ENCODE measurements at places on chromosomes 2 and 18. TPM values are rescaled to one million over a fixed set of nuclear protein-coding genes. Genes with fewer than 3 reads are reported as not detected.
A peak's percentile ranks its signal among the peaks of the same experiment; 100 is the strongest.

- peak; percentile 79 for DNase-seq
Measured at GRCh38 chr18:44838971-44839666, 158.4 kb downstream of the SETBP1 start.

The RAB27B gene
- 20.1 TPM for total RNA-seq

The HES6 gene
- total RNA-seq: 6.1 TPM

The C2orf80 gene
- not detected for total RNA-seq

- no peak for DNase-seq
Measured at GRCh38 chr2:129619471-129619870, 360.0 kb upstream of the RAB6C start.

GRCh38 chr2:239752951-239753350 lies 272.2 kb downstream of the NDUFA10 start:
- no peak for DNase-seq

The TAF1B gene
- total RNA-seq: 22.9 TPM

DNA sequence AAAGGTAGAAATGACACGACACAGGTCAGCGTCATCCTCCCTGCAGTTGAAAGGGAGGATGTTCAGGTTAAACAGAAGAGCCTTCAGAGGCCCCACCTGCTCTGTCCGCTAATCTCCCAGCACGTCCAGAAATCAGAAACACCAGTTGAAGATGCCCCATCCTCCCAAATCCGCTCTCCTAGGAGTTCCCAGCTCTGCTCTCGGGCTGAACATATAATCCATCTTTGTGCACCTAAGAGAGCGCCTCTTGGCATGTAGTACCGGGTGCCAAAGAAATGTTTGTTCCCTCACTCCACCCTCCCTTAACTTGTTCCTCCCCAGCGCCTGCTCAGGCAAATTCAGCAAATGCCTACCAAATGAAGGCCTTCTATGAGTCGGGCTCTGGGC lies 145.2 kb upstream of the SMAD2 start:
- DNase-seq: no peak

The MYO7B gene
- total RNA-seq: 5.2 TPM

GRCh38 chr2:174120346-174120745 lies 128.0 kb downstream of the OLA1 start:
- no peak for DNase-seq

GRCh38 chr2:176613323-176613987 lies 344.2 kb downstream of the MTX2 start:
- no peak for DNase-seq

- DNase-seq: no peak
Measured at GRCh38 chr18:64202210-64202836, 53.4 kb upstream of the LINC00305 start.

- no peak for DNase-seq
Measured at GRCh38 chr2:163717993-163718680, 17.7 kb downstream of the FIGN start.

The MALL gene
- total RNA-seq: 82.7 TPM

DNA sequence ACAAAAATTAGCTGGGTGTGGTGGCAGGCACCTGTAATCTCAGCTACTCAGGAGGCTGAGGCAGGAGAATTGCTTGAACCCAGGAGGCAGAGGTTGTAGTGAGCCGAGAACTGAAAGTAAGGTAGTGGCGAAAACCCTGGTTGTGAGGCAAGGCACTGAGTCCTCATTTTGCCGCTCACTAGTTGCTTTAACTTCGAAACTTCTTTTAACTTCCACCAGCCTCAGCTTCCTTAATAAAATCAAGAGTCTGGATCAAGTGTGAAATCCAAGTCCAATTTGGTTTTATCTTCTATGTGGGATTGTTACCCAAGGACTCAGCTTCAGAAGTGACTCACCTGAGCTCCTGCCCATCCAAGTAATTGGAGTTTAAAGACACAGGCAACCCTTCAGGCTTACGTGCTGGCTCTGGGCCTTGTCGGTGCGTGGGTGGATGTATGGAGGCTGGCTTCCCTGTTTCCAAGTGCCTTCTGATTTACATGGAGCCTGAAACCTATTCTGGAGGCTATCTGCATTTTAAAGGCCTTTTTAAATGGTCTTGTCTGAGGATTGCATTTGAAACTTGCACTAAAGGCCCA lies 374.2 kb upstream of the ID2 start:
- no peak for DNase-seq

DNA sequence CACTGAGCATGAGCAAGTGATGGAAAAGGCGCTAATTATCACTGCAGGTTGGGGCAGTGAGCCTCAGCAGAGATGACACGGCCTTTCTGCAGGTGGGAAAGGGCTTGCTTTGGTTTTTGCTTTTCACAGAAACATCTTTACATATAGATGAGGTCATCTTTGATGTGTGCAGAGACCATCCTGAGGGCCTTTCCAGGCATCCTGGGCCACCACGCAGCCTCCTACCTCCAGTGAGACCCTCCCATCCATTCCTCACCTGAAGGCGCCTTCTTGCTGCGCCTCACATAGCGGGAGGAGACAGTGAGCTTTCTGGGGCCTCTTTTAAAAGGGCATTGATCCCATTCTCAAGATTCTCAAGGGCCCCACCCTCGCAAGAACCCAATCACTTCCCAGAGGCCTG lies 235.3 kb upstream of the RAB6C start:
- DNase-seq: no peak

GRCh38 chr2:16617282-16618266 lies 48.1 kb downstream of the CYRIA start:
- peak; percentile 55 for DNase-seq

The PPP1R1C gene
- total RNA-seq: 2.9 TPM

GRCh38 chr18:41024792-41025191 lies 930.2 kb upstream of the PIK3C3 start:
- no peak for DNase-seq

DNA sequence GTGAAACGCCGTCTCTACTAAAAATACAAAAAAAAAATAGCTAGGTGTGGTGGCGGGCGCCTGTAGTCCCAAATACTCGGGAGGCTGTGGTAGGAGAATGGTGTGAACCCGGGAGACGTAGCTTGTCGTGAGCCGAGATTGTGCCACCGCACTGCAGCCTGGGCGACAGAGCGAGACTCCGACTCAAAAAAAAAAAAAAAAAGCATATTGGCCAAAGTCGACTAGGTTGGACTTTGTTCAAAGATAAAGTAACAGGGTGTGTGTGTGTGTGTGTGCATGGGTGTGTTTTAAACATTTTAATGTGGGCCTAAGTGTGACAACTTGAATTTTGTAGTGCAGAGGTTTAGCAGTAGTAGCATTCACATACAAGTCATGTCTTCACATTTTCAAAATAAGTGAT lies 11.7 kb downstream of the GEMIN6 start:
- no peak for DNase-seq

DNA sequence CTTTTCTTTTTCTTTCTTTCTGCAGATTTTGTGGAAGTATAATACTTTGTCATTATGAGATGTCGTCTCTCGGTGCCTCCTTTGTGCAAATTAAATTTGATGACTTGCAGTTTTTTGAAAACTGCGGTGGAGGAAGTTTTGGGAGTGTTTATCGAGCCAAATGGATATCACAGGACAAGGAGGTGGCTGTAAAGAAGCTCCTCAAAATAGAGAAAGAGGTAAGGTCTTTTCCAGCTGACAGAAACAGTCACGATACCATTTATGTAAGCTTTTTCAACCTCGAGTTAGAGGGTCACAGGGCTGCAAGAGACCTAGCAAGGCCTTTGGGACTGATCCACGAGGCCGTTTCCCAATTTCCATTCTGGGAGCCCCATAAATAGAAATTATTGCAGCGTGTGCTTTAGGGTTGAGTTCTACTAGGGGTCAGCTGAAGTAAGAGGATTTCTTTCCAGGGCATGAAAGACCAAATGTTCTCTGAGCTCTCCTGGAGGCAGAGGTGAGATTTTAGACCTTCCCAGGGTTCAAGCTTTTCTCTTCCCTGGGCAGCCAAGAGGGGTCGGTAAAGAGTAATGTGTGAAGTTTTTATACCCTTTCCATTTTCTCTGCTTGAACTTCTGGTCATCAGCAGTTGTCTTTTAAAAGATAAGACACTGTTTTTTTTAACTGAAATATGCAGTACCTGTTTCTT lies 15.5 kb downstream of the MAP3K20 start:
- DNase-seq: no peak

The DPP10 gene
- total RNA-seq: 0.80 TPM

The CELF4 gene
- total RNA-seq: 0.38 TPM

The CPLX4 gene
- not detected for total RNA-seq

DNA sequence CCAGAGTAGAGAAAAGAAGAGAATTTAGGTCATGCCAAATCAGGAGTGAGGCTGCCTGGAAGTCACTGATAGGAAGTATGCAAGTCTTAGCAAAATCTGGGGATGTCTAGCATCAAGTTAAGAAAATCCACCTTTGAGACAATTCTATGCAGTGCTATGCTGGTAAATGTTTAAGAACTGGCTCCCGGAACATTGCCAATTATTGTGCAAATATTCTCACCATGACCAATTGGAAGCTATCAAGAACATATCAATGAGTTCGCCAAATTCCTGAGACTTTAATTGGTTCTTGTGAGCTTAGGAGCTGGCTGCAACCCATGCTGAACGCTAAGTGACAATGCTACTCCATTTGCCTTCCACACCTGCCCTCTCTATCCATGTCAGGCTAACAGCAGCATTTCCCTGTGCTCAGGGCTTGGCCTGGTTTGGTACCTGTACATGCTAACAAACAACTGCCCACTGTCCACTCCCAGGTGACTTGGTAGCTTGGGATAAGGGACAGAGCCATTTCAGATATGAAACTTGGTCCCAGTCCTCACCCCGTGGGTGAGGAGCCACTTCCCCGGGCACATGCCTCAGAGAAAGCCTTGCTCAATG lies 172.9 kb upstream of the KLHL29 start:
- DNase-seq: no peak

The SERPINB11 gene
- total RNA-seq: 0.77 TPM

DNA sequence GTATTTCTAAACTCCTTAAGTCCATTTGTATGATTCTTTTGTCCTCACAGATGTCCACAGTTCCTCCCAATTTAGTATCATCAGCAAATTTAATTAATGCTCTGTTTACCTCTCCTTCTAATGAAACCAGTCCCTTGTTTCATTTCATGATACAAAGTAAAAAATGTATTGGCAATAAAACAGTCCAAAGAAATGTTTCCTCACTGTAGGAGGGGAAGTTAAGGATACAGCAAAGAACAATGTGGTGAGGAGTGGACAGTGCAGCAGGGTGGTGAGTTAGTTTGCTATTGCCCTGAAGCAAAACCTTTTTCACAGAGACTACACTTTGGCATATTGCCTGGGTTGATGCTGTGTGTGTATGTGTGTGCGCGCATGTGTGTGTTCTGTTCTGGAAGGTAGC lies 401.5 kb downstream of the ARHGAP15 start:
- no peak for DNase-seq

The EFHD1 gene
- 7.7 TPM for total RNA-seq

The ACVR2A gene
- total RNA-seq: 18.2 TPM

GRCh38 chr2:159614534-159615366 lies 1.6 kb downstream of the BAZ2B start:
- no peak for DNase-seq

The ANKRD29 gene
- total RNA-seq: 56.5 TPM

- no peak for DNase-seq
Measured at GRCh38 chr2:135974036-135974435, 11.4 kb downstream of the DARS1 start.

- DNase-seq: no peak
Measured at GRCh38 chr18:2654169-2654927, 1.2 kb upstream of the SMCHD1 start.

GRCh38 chr2:160390544-160391455 lies 102.8 kb downstream of the RBMS1 start:
- DNase-seq: no peak

DNA sequence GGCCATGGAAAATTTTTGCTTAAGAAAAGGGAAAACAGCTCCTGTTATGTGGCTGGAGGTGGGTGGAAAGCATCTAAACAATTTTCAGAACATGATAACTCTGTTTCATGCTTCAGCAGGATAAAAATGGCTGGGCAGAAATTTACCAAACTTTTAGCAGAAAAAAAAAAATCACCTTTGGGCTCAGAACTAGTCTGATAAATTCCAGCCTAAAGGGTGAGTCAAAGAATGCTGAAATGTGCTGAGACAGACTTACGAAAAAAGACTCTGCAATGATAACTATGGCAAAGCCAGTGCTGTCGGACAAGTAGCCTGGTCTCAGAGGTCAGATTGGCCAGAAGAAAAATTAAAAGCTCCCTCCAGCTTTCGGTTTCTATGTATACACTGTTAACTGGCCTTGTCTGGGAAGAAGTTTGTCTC lies 123.6 kb downstream of the LRATD1 start:
- DNase-seq: no peak

- no peak for DNase-seq
Measured at GRCh38 chr2:68753318-68753717, 18.7 kb downstream of the ARHGAP25 start.

DNA sequence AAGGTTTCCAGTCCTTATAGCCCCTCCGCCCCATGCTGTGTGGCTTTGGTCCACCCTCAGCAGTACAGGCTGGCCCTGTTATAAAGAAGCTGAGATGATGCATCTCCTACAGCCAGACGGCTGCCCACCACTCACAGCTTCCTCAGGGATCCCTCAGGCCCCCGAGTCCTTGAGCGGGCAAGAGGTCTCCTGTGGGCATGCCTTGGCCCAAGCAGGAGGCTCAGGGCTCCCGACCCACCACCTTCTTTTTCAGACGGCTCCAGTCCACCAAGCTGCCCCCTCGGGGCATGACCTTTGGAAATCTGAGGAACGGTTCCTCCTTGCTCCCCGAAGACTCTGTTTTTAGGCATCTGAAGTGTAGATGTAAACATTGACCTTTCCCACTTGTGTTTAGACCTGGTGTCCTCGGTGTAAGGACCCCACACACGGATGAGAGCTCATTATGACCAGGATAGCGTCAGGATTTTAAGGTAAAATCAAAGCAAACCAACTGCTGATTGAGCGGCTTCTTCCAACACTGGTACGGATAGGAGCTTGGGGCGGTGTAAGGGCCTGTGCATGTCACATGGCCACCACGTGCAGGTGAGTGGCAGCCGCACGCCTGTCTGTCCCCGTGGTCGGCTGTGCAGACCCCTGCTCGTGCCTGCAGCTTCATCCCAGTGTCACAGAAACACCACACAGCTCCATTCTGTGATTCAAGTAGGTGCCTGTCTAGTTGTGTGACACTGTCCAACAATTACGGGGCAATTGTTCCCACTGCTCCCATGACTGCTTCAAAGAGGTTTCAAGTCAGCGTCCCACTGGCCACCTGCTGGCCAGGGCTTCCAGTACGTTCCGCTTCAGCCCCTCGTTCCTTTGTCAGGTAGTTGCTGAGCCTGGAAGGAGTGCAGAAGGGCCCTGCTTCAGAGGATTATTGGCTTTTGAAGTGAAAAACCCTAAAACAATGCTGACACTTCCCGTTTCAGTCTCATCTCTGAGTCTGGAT lies 74.7 kb downstream of the NDUFA10 start:
- peak; percentile 40 for DNase-seq

Data from lower lobe of right lung (tissue), 2 donors.